Islet precursor cell (in vitro differentiated cells): ENCODE measurements at places on chromosomes 2 and 18.

GRCh38 chr18:24869285-24869684 lies 408.8 kb downstream of the HRH4 start:
- no peak for DNase-seq

DNA sequence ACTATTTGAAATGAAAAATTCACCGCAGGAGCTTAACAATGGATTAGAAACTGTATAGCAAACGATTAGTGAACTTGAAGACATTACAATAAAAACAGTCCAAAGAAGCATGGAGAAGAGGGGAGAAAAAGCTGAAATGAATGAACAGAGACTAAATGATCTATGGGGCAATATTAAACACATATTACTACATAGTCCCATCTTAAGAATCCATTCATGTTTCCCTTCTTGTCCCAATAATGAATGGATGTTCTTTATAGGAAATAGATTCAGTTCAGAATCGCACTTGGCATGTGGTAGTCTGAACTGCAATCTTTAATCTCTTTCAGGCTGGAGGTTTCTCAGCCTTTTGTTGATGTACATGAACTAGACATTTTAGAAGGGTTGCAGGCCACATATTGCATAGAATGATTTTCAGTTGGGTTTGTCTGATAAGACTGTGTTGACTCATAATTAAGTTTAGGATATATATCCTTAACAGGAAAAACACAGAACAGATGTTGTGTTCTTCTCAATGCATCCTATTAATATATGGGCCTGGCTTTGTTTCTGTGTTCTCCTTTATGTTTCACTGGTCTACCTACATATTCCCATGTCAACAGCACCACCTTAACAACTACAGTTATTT lies 27.9 kb downstream of the CCDC88A start:
- no peak for DNase-seq

GRCh38 chr2:28172114-28172898 lies 220.4 kb upstream of the FOSL2 start:
- DNase-seq, result no peak

DNA sequence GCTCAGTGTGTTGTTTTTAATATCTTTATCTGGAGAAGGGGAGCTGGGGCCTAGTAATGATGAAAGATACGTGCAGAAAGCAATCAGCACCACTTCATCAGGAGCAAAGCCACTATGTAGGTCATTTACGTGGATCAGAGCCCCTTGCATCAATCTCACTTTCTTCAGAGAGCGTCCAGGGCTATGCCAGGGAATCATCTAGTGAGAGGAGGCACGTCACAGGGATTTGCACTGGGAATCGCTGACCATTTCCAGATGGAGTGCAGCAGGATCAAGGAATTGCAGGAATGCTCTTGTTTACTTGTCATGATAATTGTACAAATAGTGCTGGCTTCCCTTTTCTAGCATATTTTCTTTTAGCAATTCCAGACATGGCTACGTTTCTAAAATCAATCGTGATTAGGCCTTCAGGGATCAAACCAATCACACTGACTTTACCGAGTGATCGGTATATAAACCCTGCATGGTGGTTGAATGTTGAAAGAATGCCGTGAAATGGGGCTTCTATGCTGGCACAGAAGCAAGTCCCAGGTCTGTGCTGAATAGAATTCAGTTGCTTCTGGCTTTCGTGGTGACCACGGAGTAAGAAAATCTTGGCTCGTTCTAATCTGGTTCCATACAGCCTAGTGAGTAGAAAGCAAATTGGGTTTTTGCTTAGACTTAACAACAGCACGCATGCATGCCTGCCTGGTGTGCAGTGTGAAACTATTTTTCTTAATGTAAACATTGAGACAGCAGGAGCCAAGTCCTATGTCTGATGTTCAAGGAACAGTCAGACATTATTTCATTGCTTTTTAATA lies 122.8 kb downstream of the TMEM200C start:
- DNase-seq, result no peak

GRCh38 chr2:234502919-234503285 lies 6.0 kb upstream of the ARL4C start:
- no peak for DNase-seq

GRCh38 chr18:57534511-57534909 lies 52.0 kb downstream of the FECH start:
- no peak for DNase-seq

GRCh38 chr2:164565359-164565758 lies 55.9 kb downstream of the GRB14 start:
- DNase-seq, result no peak
